ENCODE measurements at places on chromosomes 11 and 22.

DNA sequence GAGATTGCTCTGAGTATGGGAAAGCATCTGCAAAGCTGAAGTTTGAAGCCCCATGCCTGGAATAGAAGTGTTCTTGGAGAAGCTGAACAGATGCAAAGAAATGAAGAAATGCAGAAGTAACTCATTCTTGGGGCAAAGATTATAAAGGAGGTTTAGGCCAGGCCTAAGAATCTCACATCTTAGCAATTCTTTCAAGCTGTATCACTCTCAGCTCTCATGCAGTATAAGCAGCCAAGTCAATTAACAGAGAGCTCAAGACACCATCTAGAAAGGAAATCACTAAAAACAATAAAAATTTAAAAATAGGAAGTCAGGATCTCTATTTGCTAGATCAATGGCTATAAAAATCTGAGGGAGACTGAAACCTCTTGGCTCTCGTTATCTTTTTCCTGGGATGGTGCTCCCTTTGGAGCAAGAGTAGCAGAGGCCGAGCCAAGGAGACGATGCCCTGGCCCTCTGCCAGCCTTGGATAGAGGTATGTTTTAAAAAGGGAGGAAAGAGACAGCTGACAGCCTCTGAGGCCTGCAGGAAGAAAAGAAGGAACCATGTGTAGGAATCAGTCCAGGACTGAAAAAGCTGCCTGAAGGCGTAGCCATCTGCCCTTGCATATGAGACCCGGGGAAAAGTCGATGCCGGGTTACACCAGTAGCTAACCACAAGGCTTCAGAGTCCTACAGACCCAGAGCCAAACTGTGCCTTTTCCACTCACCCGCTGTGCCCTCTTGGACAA is 229.8 kb downstream of the BLID start:
- no peak for DNase-seq

DNA sequence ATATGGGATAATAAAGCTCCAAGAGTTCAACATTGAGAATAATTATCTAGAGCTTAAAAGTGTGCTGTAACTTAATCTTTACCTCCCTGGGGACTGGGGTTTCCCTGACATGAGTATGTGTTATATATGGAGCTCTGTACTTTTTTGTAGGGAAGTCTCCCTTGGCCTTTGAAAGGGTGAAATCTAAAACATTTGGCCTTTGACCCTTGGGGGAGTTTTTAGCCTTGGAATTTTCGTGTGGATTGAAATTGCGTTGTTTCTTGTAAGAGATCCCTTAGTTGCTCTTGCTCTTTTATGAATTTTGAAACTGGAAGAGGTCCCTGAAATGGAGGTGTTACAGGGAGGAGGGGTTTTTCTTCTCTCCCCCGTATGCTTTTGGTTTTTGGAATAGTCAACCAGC is 450.0 kb downstream of the NELL1 start:
- no peak for DNase-seq

GRCh38 chr11:27401833-27402316 is 38.9 kb upstream of the CCDC34 start:
- no peak for DNase-seq

GRCh38 chr11:110314366-110315095 is 18.1 kb upstream of the RDX start:
- no peak for DNase-seq

GRCh38 chr11:111714522-111714921 is 51.7 kb downstream of the PPP2R1B start:
- no peak for DNase-seq

GRCh38 chr11:95991545-95991944 is 67.6 kb upstream of the MTMR2 start:
- DNase-seq: peak; percentile 30
